NCI-H1048 (cell line): ENCODE measurements at places on chromosomes 1 and 21.

GRCh38 chr1:199046618-199047017, 407.8 kb downstream of the PTPRC start:
- DNase-seq: no peak

- no peak for DNase-seq
Measured at GRCh38 chr1:33393524-33393923, 37.4 kb downstream of the PHC2 start.

- no peak for DNase-seq
Measured at GRCh38 chr1:112840631-112841624, 115.1 kb downstream of the SLC16A1 start.

DNA sequence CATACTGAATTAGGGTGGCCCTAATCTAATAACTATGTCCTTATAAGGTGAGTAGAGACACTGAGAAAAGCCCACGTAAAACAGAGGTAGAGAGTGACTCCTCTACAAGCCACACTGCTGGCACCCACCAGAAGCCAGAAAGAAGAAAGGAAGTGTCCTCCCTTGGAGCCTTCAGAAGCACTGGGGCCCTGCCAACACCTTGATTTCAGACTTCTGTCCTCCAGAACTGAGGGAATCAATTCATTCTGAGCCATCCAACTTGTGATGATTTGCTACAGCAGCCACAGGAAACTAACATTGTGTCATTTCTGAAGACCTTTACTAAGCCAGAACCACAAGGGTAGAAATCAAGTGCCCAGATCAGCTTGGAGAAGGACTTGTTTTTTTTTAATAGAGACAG, 15.0 kb downstream of the GNB1 start:
- DNase-seq: no peak

GRCh38 chr21:26438976-26439375, 134.1 kb downstream of the CYYR1 start:
- DNase-seq: no peak

GRCh38 chr21:30194701-30195299, 21.1 kb downstream of the CLDN8 start:
- DNase-seq: no peak

GRCh38 chr1:199202331-199202730, 563.5 kb downstream of the PTPRC start:
- no peak for DNase-seq

- DNase-seq: peak; percentile 51
Measured at GRCh38 chr1:921011-921837, 2.5 kb upstream of the SAMD11 start.

GRCh38 chr1:208899438-208899837, 655.3 kb upstream of the PLXNA2 start:
- no peak for DNase-seq

DNA sequence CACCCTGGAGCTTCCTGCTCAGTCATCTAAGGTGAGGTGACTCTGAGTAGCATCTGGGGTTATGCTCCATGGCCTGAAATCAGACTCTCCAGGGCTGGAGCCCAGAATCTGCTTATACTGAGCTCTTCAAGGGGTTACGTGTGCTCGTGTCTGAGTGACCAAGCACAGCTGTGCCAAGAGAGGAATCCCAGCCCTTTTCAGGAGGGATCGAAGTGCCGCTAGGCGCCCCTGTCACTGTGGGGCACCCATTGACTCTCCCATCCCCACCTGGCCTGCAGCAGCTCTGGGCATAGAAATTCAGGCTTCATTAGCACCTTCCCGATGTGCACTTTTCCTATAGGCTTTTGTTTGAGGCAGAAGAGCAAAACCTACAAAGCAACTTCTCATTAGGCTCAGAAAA, 13.8 kb downstream of the VASH2 start:
- DNase-seq: no peak

GRCh38 chr1:44460107-44460882, 55.2 kb downstream of the RNF220 start:
- no peak for DNase-seq
